Dermis microvascular lymphatic vessel endothelial cell (primary cell): ENCODE measurements at places on chromosomes 6 and 20. TPM values are rescaled to one million over a fixed set of nuclear protein-coding genes. Genes with fewer than 3 reads are reported as not detected.

GRCh38 chr6:167960579-167960978 is 36.9 kb upstream of the KIF25 start:
- no peak for DNase-seq

DNA sequence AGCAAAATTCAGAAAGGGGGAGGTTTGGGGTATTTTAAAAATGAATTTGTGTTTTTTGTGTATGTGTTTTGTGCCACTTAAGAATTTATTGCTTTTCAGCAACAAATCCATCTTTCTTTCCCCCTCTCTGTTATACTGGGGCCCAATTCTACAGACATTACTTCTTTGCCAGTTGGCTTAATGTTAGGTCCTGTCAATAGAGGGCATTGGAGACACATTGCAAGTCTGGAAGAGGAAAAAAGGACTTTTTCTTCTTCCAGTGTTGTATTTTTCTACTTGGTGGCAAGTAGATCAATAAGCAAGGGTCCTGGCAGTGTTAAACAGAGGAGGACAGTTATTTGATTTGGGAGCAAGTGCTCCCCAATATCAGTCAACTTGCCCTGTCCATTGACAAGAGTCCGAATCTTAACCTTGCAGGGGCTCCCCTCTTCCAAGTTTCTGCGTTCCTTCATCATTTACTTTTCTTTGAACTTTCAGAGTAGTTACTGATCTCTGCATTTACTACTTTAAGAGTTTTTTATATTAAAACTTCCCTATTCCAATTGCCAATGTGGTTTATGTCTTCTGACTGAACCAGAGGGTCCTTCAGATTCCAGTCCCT is 23.4 kb downstream of the SCML4 start:
- DNase-seq: no peak

Gene SLC4A11
- total RNA-seq: 6.9 and 26.0 TPM in 2 replicates

DNA sequence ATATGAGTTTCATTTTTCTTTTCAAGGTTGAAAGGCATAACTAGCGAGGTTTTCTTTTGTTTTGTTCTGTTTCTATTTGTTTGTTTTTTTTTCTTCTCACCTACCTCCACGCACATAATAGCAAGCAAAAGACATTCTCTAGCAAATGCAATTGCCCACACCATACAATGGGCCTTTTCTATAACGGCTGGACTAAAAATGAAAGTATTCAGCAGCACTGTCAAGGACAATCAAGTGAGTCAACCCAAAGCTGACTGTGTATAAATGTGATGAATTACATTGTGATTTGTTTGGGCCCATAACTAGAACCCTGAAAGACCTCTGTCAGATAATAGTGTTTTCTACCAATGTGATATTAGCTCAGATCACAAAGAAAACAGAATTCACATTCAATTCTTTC is 496.7 kb downstream of the RNF144B start:
- DNase-seq: no peak

Gene MATN4
- total RNA-seq: under 0.01 TPM in 2 replicates

DNA sequence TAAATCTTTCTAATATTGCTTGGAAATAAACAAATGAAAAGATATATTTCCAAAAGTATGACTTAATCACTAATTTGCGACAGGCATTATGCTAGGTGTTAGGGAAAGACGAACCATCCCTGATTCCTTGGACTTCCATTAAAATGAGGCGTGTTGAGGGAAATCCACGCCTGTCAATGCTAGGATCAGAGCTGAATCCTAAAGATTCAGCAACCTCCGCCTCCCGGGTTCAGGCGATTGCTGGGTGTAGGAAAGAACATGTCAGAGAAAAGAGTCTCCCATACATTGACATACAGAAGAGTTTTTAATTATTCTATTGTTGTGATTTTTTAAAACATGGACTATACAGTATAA is 16.8 kb upstream of the PRSS16 start:
- DNase-seq: no peak

GRCh38 chr6:97557355-97557754 is 274.3 kb upstream of the MMS22L start:
- no peak for DNase-seq

Gene PAK5
- under 0.01 TPM in 2 replicates for total RNA-seq

DNA sequence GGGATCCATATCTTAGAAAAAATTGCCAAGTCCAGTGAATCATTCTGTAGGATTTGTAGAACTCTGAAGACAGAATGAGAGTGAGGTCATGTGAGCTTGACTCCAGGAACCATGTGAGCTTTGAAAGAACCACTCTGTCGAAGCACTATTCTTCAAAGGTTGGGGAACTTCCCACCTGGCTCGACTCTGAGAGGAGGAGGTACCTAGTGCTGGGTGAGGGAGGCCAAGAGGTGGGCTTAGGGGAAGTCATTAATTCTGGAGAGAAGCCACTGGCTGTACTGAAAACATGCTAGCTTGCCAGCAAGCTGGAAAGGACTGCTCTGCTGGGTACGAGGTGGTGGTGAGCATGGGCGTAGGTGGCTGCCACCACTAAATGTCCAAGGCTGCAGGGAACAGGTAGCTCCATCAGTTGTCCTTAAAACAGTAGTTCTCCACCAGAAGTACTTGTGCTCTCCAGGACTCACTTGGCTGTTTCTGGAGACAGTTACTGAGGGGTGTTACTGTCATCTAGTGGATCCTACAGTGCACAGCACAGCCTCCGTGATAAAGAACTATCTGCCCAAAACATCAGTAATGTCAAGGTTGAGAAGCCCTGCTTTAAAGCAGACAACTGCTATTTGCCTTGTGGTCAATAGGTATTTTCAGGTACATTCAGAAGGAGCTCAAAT is 34.7 kb upstream of the SYNJ2 start:
- no peak for DNase-seq

- DNase-seq: no peak
These were observed 14.8 kb downstream of the TRIM26 start for GRCh38 chr6:30198166-30199084.

DNA sequence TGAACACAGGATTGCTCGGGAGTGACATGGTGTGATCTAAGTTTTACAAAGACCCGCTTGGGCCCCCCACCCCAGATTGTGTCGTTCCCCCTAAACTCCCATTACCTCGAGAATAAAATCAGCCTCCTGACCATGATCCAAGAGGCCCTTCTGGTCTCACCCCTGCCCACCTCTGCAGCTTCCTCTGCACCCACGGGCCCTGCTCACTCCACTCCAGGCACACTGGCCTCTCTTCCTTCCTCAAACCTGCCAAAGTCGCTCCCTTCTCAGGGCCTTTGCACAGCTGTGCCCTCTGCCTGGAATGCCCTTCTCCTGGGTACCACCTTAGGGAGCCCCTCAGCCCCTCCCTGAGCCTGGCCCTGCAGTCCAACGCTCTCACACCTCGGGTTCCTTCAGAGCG is 17.9 kb downstream of the TGM2 start:
- DNase-seq: no peak

Gene CALHM4
- 0.13 TPM in 1 of 2 replicates, not detected in the other for total RNA-seq

Gene SLC17A2
- not detected in 2 replicates for total RNA-seq

Gene RFX6
- total RNA-seq: not detected in 2 replicates

DNA sequence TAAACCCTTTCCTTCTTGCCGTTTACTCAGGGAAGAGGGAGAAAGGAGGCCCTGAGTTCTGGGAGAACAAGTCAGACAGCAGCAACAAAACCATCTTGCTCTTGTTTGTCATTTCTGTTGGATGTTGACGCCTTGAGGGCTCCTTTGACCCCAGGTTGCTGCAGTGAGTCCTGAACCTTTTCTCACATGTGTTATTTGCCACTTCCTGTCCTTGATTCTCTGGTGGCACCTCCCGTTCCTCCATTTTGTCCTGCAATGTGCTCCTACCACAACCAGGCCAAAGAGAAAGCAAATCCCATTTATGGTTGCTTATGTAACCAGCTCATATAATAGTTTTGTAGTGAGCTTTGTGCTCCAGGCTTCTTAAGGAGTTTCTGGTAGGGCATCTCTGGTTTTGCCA is 66.6 kb upstream of the ADGRF4 start:
- no peak for DNase-seq

DNA sequence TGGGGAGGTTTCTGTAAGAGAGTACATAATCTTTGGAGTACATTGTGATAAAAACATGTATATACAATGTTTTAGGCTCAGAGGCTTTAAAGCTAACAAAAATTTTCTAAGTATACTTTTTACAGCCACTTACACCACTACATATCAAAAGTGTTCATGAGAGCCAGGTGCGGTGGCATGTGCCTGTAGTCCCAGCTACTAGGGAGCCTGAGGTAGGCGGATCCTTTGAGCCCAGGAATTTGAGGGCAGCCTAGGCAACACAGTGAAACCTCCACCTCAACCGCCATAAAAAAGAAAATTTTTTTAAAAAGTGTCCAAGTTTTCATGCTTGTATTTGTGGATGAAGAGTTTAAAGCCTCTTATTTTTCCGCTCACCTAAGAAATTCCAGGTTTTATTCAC is 22.5 kb downstream of the SNX3 start:
- DNase-seq: no peak

Gene BICRAL
- 3.0 and 5.6 TPM in 2 replicates for total RNA-seq
